ENCODE measurements at places on chromosomes 3 and 15.
A peak's percentile ranks its signal among the peaks of the same experiment; 100 is the strongest.

- DNase-seq, result no peak
Observed at GRCh38 chr3:161556533-161556932, 59.9 kb downstream of the OTOL1 start.

- no peak for DNase-seq
Observed at GRCh38 chr3:69197922-69198530, 75.6 kb upstream of the LMOD3 start.

GRCh38 chr3:123792473-123793201 is 91.5 kb downstream of the MYLK start:
- DNase-seq, result no peak

GRCh38 chr3:114274929-114275328 is 18.9 kb upstream of the TIGIT start:
- no peak for DNase-seq

DNA sequence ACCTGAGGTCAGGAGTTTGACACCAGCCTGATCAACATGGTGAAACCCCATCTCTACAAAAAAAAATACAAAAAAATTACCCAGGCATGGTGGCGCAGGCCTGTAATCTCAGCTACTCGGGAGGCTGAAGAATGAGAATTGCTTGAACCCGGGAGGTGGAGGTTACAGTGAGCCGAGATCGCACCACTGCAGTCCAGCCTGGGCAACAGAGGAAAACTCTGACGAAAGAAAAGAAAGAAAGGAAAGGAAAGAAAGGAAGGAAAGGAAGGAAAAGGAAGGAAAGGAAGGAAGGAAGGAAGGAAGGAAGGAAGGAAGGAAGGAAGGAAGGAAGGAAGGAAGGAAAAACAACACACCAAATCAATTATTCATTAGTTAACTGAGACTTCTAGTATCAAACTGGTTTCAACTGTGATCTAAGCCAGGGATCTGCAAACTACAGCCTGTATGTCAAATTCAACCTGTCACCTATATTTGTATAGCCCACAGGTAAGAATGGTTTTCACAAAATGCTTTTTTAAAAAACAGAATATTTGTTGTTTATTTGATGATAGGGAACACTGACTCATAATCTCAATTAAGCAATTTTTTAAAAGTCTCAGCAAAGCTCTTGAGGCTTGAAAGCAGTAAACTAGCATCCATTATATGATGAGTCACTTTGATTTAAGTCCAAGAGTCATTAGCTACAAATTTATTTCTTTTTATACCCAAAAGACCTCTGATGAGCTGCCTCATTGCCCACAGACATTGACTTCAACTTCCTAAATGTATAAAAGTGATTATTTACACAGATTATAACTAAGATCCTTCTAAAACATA is 127.6 kb downstream of the TBL1XR1 start:
- DNase-seq, result no peak

- no peak for DNase-seq
Observed at GRCh38 chr3:95797081-95797480, 1017.3 kb upstream of the EPHA6 start.

GRCh38 chr15:37872661-37873060 is 61.8 kb upstream of the TMCO5A start:
- no peak for DNase-seq

GRCh38 chr3:75192146-75192616 is 471.9 kb upstream of the FRG2C start:
- peak; percentile 3 for DNase-seq

DNA sequence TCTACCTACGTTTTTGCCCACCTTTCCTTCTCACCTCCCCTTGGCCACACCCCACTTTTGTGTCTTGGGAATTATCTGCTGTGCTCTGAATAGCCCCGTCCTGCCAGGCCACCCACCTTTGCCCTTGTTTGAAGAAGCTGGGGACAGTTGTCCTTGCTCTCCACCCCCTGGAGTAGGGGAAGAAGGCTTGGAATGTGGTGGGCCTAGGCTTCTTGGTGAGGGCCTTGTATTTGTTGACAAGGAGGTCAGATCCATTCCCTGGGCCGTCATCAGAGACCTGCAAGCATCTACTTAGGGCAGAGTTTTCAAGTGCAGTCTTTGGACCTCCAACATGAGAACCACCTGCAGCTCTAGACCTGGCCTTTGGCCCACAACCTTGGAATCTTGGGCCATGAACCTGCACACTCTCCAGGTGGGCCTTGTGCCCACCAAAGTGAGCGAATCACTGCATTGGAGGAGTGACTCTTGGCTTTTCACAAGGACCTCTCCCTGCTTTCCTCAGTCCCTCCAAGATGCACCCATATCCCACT is 160.6 kb downstream of the APBA2 start:
- no peak for DNase-seq

DNA sequence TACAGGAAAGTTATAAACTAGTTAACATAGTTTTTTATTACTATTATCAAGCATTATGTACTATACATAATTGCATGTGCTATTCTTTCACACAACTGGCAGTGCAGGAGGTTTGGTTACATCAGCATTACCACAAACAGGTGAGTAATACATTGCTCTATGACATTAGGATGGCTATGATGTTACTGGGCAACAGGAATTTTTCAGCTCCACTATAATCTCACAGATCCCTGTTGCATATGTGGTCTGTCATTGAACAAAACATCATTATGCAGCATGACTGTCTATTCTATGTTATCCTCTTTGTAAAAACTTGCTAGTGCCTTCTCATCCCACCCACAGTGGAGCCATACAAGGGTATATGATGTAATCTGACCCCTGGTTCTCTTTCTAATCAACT is 36.5 kb upstream of the PDZRN3 start:
- no peak for DNase-seq

- peak; percentile 38 for DNase-seq
Observed at GRCh38 chr15:42046597-42046996, 25.8 kb upstream of the PLA2G4E start.

DNA sequence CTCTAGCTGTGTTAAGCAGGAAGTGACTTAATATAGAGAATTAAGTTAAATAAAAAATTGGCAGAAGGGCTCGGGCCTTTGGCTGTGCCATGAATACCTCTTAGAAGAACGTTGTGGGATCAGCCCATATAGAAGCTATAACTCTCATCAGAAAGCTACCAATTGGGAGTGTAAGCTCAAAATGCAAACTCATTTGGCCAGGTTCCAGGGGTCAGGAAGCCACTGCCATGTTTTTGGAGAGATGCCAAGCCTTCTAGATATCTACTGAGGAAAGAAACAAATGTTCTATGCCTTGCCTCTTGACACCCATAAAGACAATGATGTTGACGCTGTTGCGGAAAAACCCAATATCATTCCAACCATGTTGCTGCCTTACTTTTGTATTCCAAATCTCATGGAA is 475.2 kb upstream of the TGFBR2 start:
- DNase-seq, result no peak

DNA sequence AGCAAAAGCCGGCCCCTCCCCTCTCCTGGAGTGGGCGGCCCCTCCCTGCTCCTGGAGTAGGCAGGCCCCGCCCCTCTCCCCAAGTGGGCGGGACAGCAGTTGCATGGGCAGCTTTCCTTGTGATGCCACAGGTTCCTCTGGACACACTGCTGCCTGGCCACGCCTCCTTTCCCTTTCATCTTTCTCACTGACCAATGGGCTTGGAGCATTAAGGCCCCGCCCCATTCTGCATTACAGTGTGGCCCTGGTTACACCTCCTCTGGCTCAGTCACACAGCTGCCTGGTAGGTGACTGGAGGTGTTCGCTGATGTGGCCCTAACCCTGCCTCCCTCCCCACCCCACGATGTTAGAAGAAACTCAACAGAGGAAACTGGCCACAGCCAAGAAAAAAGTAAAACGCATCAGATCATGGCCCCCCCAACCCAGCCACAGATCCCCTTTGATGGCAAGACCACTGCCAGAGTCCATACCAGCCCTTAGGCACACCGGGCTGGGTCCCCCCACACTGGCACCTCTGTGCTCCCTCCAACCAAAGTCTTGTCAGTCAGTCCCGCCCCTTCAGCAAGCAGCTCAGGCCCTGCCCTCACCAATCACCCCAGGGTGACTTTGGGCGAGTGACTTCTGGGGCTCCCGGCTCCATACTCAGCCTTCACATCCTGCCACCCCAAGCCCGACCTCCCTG is 84.3 kb downstream of the ADAMTS7 start:
- peak; percentile 44 for DNase-seq

DNA sequence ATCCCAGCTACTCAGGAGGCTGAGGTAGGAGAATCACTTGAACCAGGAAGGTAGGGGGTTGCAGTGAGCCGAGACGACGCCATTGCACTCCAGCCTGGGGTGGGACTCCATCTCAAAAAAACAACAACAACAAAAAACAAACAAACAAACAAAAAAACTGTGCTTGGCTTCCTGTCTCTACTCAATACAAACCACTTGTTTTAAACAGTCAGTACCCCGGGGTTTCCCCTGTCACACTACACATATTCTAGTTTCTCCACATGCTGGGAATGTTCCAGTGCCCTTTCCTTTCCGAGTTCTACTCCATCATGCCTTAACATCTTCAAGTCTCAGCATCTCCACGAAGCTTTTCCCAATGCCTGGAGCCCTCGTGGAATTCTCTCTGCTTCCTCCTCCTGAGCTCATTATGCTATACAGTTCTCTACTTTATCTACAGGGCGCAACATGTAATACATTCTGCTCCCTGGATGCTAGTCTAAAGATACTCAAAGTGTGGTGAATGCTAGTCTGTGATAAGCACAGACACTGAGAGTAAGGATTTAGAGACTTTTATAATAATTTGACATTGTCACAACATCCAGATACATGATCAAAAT is 7.8 kb downstream of the EMC3 start:
- DNase-seq, result no peak

DNA sequence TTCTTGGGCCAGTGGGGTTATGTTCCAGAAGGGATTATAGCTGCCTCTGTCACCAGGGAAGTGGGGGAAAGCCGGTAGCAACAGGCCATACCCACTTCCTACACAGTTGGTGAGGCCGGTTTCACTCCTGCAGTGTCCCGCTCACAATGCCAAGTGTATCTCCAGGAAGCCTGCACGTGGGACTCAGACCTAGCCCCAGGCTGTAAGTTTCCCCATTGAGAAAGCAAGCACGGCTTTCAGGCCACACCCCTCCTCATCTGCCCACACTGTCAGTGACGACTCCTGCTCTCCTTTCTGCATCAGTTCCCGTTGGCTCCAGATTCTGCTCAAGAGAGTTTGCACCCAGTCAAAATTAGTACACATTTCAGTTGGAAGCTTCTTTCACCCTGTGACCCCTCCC is 51.6 kb upstream of the CPOX start:
- no peak for DNase-seq

DNA sequence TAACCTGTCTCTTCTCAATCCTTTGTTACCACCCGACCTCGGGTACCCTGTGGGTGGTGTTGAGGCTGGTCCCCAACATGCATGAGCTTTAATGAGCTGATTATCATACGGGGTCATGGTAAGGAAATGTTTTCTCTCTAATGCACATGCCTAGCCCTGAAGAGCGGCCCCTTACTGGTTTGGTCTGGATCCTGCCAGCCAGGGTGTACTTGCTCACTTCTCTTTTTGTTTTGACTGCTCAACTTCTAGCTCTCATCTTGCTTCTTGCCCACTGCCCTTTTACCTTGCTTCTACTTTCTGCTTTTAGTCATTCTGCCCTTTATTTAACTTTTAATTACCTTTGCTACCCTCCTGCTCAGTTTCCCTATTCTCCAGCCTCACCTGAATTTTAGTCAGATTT is 44.3 kb upstream of the ACAD9 start:
- no peak for DNase-seq

- DNase-seq, result no peak
Observed at GRCh38 chr3:8968375-8968882, 5.2 kb upstream of the RAD18 start.

- DNase-seq, result peak; percentile 55
Observed at GRCh38 chr3:111668888-111669488, 73.8 kb upstream of the ZBED2 start.

- DNase-seq, result no peak
Observed at GRCh38 chr3:124701687-124702086, 28.6 kb upstream of the UMPS start.

GRCh38 chr15:47773143-47773542 is 55.8 kb downstream of the SEMA6D start:
- no peak for DNase-seq

GRCh38 chr3:181715571-181716340 is 4.0 kb downstream of the SOX2 start:
- DNase-seq, result no peak

GRCh38 chr3:73622091-73622805 is 2.5 kb downstream of the PDZRN3 start:
- DNase-seq, result no peak

- no peak for DNase-seq
Observed at GRCh38 chr15:31341071-31341470, 14.4 kb downstream of the KLF13 start.

DNA sequence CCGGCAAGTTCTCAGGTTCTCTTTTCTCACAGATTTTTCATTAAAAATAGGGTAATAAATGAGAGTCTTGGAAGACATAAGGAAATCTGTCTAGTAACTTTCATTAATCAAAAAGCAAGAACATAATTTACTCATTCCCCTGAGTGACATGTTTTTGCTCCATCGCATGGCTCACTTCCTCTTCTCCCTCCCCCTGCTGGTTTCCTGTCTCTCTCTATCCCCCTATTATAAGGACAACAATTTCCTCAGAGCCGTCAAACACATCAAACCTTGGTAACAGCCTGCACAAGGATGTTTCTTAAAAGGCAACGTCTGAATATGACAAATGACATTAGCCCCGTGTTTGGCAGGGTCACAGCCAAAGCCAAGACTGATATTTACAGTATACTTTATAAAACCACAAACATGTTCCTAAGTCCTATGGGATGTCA is 1149.6 kb downstream of the IGSF11 start:
- DNase-seq, result no peak

- DNase-seq, result no peak
Observed at GRCh38 chr3:23418026-23418425, 214.9 kb downstream of the UBE2E2 start.

DNA sequence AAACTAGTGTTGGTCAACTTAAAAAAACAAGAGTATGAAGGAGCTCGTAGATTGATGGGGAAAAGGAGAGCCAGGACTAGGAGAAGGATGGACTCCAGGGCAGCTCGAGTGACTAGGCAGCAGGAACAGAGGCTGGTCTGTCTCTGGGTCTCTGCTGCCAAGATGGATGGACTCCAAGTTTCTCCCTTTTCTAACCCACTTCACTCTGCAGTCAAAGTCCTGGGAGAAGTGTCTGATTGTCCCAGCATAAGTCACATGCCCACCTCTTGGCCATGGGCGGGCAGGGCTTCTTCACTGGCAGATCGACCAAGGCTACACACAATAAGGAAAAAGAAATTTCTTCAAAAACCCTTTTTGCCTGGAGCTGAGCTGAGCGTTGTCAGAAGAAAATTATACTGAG is 9.2 kb upstream of the EPB42 start:
- DNase-seq, result no peak

DNA sequence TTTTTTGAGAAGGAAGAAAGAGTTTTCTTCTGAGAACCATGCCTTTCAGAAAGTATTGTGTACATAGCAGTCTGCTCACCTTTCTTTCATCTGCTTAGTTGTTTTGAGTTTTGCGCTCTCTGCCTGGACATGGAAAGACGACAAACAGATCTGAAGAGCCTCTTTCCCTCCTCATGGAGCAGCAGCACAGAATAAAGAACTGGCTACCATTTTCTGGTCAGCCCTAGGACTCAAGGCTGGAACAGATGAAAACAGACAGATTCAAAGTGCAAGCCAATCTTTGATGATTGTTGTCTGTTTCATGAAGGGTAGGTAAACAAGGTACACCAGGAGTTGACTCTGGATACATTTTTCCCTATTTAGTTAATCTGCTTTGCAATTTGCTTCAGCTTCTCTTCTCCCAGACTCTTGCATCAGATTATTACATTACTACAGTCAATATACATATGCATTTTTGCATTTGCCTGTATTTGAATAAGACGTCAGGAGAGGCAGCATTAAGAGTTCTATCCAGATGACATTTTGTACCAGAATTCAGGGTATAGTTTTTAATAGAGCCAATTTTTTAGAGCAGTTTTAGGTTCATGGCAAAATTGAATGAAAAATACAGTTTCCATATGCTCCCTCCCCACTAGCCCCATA is 34.7 kb upstream of the MINAR1 start:
- no peak for DNase-seq
